GF-D8 (cell line): ENCODE measurements at places on chromosomes 5 and 9.

DNA sequence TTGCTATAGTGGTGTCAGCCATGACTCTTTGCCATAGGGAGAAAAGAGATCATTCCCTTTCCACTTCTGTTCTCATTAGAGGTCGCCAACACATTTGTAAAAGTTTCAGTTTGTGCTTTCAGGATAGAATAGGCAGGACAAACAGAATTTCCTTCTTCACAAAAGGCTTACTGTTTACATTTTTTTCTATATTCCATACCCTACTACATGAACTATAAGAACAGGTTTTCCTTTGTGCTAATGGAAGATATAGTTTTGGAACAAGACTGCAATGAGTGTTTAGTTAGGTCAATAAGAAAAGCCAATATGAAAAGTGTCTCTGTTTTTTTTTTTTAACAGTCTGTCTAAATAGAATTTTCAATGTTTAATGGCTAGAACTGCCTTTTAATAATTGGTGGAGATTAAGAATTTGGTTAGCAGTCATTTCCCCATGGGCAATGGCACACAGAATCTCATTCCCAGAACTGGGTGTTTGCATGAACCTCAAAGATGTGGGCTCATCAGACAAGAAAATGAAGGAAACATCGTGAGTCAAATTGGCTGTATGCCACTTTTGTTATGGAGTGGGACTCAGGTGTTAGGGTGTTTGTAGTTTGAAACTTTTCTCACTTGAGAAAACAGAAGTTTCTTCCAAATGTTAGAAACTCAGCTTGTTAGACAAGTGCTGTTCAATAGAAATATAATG is 75.2 kb upstream of the PRLR start:
- no peak for DNase-seq

DNA sequence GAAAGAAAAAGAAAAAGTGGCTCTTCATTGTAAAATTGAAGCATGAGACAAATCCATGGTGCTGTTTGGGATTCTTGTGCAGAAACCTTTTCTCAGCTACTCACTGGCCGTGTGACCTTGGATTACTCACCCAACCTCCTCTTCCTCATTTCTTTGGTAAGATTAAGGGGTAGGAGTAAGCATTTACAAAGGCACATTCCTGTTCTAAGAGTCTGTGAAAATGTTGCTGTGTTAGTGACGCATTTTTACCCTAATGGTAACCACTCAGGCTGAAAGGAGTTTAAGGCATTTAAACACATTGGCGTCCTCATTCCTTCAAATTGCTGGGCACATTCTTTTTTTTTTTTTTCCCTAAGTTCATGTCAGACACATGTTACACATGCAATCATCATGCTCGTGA is 4.3 kb downstream of the RAI14 start:
- no peak for DNase-seq

GRCh38 chr9:16413509-16414016 is 456.9 kb downstream of the BNC2 start:
- no peak for DNase-seq

DNA sequence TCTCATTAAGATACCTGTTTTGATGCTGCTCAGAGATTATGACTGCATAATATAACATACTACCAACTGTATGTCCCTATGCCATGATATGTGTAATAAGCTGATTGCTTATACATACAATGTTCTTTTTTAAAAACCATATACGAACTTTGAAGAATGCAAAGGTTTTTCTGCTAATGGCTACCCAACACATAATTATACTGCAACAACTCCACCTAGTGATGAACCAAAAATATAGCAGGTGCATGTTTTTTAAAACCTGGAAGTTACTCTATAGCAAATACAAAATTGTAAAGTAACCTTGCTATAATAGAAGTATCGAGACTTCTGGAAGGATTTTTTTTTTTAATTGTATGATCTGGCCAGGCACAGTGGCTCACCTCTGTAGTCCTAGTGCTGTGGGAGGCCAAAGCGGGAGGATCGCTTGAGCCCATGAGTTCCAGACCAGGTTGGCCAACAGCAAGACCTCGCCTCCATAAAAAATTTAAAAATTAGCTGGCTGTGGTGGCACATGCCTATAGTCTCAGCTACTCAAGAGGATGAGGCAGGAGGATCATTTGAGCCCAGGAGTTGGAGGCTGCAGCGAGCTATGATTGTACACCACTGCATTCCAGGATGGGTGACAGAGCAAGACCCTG is 49.1 kb downstream of the HOMER1 start:
- no peak for DNase-seq

- no peak for DNase-seq
Observed at GRCh38 chr9:68742333-68742730, 37.3 kb downstream of the PIP5K1B start.

GRCh38 chr9:136667214-136667939 is 4.7 kb downstream of the EGFL7 start:
- DNase-seq: no peak

- no peak for DNase-seq
Observed at GRCh38 chr9:80061940-80062339, 490.2 kb downstream of the TLE4 start.

GRCh38 chr9:114072184-114073140 is 5.6 kb downstream of the AMBP start:
- no peak for DNase-seq

DNA sequence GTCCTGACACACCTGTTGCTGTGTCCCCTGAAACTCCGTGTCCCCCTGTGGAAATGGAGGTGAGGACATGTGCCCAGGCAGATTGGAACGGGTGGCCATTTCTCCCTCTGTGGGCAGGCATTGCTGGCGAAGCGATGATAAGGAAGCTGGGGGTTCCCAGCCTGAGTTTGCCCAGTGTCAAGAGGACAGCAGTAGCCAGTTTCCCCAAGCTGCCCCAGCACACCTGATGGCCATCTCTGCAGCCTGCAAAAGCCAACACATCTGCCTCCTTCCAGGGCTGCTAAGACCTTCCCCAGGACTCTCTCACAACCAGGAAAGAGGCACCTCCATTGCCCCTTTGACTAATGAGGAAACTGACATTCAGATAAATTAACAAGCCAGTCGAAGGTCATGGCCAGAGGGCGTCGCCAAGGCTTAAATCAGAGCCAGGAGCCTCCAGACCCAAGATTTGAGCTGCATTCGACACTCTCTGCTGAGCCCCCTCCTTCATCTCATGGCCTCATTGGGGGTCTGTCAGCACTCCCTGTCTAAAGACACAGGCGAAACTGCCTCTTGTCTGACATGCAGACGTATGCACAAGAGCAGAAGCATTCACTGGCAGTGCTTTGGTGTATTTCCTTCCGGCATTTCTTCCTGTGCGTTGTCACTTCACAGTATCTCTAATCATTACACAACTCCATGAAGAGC is 10.4 kb upstream of the WNK2 start:
- peak; percentile 69 for DNase-seq

DNA sequence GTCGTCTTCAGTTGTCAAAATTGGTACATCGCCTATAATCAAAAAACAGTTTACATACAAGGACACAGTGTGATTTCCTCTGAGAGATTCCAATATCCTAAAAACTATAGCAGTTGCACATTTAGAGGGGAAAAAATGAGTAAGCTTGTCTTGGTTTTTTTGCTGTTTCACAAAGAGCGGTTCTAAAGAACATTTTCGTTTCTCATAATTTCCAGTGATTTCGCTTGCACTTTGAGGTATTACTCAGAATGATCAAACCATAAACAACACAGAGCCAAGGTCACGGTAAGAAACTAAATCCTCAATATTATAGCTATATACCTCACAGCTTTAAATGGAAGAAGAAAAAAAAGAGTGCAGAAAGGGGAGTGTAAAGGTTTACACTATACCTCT is 861 bp downstream of the MTX3 start:
- DNase-seq: no peak

- DNase-seq: no peak
Observed at GRCh38 chr5:1548702-1549474, 25.1 kb upstream of the LPCAT1 start.

GRCh38 chr5:6903934-6904333 is 190.7 kb downstream of the TENT4A start:
- no peak for DNase-seq
